NCI-H460 (cell line): ENCODE measurements at places on chromosomes 6 and 20.

DNA sequence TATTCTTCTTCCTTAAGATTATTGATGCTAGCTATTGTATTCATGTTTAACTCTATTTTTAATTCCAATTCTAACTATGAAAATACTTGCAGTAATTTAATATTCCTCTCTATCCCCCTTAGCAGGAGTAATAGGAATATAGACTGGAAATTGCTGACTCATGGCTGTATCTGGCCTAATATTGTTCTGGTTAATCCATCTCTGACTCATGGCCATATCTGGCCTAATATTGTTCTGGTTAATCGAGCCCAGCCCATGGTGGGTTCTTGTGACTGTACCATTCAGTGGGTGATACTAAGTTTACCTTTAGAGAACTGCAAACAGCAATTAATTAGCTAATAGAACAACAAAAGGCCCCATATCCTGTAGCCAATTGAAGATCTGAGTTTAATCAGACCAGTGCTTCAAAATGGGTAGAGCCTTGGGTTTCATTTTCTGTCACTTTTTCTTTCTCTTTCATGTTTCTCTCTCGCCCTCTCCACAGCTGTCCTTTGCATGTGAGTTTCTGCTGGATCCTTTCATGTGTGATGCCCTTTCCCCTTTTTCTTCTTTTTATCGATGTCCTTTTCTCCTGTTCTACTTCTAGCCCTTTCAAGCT, 50.6 kb downstream of the SLC22A3 start:
- no peak for DNase-seq

GRCh38 chr6:125558907-125559306, 190.5 kb upstream of the HEY2 start:
- DNase-seq, result no peak

DNA sequence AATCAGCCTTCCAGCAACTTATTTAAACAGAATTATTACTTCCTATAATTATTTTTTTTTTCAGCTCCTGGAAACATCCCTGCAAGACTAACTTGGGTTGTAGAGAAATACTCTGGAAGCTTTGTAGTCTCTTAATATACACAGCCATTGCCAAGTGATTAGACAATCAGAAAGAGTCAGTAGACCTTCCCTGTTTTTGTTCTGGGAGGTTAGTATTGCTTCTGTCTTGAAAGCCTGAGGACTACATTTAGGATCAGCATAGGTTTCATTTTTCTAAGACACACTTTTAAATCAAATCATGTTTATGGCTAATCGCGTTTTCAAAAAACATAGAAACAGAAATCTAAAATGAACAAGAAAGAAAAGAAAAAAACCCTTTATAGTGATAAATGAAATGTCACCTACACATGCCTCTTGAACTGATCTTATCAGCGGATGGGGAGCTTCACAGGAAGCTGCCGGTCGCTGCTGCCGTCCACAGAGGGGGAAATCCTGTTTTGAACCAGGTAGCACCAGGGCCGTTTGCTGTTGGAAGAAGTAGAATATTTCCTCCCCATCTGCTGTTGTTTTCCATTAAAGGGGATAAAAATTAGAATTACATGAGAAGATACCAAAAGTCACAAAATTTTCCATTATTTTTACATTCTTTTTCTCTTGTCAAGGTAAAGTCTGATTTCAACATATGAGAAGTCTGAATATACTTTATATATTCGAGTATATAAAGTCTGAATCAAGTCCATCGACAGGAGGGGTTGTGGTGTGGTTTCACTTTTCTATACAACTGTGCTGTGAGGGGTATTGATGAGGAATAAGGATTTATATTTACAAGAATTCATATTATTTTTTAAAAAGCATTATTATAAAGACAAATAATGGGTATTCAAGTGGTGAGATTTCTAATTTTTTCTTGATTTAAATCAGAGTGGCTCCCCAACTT, 94.6 kb downstream of the ARMC2 start:
- DNase-seq, result no peak

GRCh38 chr20:63372971-63373885, 12.1 kb upstream of the CHRNA4 start:
- no peak for DNase-seq

DNA sequence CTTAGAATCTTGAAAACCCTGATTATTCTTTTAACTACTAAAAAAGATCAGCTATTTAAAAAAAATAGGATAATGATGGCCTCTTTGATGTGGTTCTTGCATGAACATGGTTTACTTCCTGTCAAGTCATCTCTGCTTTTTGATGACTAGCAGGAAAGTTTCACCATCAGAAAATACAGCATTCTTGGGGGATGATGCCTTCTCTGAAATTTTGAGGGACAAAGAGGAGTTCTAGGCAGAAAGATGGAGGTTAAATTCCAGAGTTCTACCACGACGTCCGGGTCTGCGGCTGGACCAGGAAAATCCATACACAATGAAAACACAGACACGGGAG, 130.4 kb downstream of the OLIG3 start:
- DNase-seq, result no peak

DNA sequence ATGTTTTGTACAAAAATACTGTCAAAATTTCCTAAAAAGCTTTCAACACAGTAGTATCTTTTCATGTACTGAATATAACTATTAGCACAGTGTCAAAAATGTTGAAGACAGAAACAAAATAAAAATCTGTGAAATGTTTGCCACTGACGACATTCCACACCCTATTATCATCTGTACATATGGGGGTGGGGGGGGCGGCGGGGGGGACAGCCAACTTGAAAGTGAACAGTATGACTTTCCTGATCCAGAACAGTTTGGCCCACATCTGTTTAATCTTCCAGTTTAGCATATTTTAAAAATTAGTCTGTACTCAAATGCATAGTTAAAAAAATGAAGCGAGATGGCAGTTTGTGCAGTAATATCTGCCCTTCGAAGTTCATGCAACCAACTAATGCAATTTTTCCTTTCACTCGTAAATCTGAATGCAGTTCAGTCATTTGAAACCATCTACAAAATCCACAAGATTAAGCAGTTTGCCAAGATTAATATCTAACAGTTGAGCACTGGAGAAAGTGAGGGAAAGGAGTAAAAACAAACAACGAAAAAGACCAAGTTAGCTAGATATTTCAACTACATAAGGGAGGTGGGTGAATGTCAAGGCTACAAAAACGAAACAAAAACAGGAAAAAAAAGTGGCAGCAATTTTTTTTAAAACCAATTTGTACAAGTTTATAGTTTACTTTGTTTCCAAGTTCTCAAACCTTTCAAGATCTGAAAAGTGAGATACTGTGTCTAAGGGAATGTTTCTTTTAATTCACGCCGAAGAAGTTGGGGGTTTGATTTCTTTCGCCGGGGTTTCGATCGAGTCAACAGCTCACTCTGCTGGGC, 1.9 kb downstream of the CITED2 start:
- DNase-seq, result no peak

DNA sequence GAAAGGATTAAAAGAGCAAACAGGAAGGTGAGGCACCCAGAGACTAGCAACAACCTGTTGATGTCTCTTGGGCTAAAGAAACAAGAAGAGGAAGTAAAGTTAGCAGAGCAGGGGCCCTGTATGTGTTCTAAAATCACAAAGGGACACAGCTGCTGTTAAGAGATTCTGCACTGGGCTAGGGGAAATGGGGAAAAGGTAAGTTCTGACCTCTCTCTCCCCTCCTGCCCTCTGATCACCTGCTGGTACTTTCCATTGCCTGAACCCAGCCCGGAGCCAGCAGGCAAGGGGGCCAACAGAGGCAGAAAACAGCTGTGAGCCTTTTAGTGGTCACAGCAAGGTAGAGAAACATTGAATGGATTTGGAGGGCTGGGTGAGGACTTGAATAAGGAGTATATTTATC, 13.5 kb upstream of the CNR1 start:
- DNase-seq, result no peak

GRCh38 chr6:125955973-125956372, 597 bp upstream of the HINT3 start:
- DNase-seq, result no peak

GRCh38 chr20:22752324-22752723, 168.0 kb upstream of the FOXA2 start:
- DNase-seq, result no peak

DNA sequence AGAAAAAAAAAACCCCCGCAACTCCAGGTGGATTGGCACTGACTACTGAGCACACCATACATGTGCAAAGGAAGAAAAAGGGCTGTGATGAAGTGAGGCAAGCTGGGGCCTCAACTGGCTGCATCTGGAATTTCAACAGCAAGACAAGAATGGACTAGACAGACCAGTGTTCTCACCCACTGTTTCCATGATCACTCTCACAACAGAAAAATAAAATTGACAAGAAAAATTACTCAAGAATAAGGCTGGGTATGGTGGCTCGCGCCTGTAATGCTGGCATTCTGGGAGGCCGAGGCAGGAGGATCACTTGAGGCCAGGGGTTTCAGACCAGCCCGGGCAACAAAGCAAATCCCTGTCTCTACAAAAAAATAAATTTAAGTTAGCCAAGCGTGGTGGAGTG, 18.8 kb downstream of the ZNF217 start:
- no peak for DNase-seq

DNA sequence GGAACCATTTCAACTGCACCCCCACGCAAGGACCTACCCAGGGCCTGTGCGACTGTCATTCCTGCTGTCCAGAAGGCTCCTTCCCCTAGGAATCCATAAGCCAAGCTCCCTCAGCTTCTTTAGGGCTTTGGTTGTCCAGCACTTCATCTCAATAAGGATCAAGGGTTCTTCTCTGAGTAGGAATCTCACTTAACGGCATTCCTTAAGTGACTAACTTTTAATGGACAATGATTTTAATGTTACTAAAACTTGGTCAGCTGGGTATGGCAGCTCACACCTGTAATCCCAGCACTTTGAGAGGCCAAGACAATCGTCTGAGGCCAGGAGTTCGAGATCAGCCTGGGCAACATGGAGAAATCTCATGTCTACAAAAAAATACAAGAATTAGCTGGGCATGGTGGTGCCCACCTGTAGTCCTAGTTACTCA, 13.4 kb downstream of the UBE2V1 start:
- DNase-seq, result no peak

DNA sequence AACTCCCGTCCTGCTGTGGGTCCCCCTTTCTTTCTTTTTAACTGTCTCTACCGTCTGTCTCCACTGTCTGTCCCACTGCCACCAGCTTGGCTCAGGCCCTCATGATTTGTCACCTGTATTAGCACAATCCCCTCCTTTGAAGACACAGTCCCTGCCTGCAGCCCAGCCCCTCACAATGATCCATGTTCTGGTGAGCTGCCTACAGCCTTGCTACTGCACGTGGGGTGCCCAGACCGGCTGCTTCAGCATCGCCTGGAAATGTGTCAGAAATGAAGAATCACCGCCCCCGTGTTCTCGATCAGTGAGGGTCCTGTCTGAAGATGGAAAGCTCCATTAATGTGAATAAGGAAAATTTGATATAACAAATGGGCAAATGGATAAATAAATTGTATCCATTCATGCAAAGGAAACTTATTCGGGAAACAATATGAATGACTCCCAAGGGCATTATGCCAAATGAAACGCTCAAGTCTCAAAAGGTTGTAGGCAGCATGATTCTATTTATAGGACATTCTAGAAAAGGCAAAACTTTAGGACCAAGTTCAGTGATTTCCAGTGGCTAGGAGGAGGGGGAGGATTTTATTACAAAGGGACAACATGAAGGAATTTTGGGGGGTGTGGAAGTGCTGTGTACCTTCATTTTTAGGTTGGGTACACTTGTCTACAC, 59.4 kb upstream of the CD83 start:
- no peak for DNase-seq

- peak; percentile 44 for DNase-seq
Observed at GRCh38 chr6:47780510-47781356, 1.1 kb upstream of the OPN5 start.

DNA sequence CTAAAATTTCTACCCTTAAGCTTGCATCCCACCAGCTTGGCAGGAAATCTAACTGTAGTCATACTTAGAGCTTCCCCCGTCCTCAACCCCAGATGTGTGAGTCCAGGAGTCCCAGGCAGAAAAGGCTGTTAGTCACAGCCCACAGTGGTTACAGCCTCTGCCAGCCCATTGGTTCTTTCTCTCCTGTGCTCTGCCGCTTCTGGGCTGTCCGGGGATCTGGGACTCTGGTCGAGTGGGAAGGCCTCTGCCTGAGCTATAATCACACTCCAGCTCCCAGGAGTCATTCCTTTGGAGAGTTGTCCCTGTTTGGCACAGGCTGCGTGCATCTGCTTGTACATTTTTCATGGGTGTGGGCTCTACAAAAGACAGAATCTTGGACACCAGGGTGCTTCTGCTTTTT, 45.6 kb upstream of the FYN start:
- DNase-seq, result no peak

DNA sequence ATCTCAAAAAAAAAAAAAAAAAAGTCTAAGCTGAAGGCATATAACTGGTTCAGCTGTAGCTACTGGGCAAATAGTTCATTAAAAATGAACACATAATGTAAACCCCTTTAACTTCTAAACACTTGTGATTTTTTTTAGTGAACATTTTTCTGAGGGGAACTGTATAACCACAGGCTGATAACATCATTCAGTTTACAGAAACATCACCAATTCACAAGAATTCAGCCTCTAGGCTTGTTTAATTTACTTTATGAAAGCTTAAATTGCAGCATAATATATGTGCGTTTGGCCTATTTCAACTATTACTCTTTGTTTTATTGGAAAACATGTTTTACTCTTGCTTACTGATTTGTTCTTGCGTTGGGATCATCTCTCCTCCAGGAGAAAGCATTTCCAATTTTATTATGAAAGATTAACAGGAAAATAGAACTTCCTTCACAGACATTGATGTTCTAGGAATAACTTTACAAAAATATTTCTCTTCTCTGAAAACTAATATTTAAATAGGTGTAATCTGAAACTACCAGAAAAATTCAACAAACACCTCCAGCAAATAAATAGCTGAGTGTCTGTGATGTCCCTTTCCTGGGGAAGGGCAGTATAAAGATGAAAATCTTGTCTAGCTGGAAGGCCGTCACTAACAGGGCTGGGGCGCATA, 284.5 kb downstream of the UST start:
- no peak for DNase-seq

GRCh38 chr20:35174458-35175216, 2.8 kb downstream of the PROCR start:
- DNase-seq, result no peak

DNA sequence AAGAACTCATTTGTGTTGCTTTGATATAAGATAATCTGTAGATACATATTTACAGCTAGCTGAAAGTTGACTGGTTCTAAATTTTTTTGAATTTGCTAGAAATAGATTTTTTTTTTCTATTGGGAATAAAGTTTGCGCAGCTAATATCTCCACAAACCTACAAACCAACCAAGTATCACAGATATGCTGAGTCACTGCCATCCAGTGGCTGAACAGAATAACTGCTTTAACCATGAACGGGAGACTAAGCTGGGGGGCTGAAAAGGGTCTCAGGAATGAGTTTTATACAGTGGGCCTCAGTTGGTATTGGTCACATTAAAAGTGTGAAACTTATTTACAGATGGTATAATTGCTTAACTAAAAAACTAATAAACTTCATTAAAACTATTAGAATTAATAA, 326.7 kb upstream of the CNR1 start:
- DNase-seq, result peak; percentile 3

DNA sequence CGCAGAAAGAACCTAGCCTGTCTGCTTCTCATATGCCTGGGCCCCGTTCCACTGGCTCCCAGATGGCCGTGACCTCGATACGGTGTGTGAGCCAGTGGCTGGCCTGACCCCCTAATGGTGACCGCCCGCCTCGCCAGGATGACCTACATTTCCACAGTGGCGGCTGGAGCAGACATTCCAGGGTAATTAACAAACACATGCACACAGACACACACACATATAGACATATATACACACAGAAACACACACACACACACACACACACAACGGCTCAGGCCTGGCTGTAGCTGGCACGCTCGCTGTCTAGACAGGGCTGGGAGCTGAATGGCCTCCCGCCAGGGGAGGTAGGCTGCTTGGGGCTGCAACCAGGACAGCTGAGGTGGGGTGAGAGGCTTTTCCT, 227.1 kb downstream of the ANKRD60 start:
- DNase-seq, result no peak

GRCh38 chr6:29864037-29864810, 36.6 kb downstream of the HLA-G start:
- DNase-seq, result no peak
